ENCODE measurements at places on chromosomes 5 and 9.
A peak's percentile ranks its signal among the peaks of the same experiment; 100 is the strongest.

DNA sequence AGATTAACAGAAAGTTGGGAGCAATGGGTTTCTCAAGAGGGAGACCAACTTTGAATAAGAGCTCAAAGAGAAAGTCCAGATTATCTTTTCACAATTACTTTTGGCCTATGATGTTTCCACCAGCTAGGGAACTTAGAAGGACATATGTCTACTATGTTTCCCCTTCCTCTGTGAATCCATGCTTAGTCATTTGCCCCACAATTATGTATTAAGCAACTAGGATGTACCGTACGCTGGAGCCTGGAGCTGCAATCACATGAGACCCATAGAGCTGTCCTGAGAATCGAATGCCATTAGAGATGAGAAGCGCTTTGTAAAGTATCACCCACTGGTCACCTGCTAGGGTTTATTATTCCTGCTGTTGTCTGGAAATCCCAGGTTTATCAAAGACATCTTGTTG lies 78.8 kb downstream of the PDE6A start:
- DNase-seq: no peak

DNA sequence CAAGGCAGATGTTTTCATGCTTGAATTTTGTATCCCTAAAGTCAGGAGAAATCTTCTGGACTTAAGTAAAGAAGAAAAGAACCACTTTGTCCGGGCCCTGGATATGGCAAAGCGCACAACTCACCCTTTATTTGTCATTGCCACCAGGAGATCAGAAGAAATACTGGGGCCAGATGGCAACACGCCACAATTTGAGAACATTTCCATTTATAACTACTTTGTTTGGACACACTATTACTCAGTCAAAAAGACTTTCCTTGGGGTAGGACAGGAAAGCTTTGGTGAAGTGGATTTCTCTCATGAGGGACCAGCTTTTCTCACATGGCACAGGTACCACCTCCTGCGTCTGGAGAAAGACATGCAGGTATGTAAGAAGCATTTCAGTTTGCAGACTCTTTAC lies 2.3 kb downstream of the TYRP1 start:
- DNase-seq: no peak

DNA sequence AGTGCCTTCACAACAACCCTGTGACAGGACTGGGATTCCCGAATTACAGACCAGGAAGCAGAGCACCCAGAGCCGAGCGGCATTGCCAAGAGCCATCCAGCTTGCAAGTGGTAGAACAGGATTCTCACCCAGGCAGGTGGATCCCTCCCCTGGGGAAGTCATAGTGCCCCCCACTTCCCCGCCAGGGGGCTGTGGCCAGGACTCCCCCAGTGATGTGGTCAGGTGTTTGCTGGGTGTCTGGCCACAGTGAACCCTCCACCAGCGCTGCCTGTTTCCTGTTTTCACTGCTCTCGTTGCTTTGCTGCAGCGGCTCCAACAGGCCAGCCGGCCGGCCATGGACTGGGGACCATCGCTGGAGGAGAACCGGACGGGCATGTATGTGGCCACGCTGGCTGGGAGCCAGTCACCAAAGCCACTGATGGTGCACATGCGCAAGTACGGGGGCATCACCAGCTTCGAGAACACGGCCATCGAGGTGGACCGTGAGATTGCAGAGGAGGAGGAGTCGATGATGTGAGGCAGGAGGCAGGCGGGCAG lies 19.3 kb downstream of the SLC6A7 start:
- no peak for DNase-seq

- no peak for DNase-seq
Measured at GRCh38 chr5:108869066-108869465, 121.4 kb downstream of the FER start.

DNA sequence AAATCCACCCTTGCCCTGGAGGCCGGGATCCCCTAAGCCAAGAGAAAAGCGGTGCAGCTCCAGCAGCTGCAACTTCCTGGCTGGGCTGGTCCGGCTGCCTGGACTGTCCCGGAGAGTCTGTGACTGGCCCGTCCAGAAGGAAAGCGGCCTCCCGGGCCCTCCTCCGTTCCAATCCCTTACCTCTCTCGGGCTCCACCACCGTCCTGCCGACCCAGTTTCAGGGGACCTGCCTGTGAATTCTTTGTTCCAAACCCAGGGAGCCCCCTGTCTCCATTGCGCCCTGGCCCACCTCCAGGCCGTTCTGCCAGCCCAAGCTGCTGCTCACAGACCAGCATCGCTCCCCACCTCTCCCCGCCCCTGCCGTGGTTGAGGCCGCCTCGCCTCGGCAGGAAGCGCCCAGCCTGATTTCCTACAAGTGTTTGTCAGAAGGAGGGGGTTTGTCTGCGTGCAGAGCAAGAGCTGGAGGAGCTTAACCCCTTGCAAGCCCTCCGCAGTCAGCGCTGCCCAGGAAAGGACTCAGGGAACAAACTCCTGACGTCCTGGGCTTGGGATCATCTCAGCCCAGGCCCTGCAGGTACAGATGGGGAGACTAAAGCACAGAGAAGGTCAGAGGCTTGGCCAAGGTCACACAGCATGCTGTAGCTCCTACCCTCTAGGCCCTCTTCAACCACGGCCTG lies at the start of gene AKNA:
Gene AKNA (minus strand): TSS at position 303 of the 677 bp plus-strand sequence. CDS start 6,649 bp downstream, outside the sequence.
- DNase-seq: peak; percentile 74

DNA sequence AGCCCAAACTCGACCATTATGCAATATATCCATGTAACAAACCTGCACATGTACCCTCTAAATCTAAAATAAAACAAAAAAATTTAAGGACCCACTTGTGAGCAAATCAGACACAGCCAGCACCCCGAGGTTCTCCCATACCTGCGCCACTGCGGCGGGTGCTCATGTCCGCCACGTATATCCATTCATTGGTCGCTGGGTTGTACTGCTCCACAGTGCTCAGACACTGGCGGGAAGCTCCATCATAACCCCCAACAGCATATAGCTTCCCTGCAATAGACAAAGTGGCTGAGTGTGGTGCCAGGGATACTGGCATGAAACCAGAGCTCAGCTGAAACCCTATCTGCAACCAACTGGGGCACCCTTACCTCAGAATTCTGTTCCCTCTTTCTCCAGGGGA lies 102.0 kb downstream of the KLHL3 start:
- DNase-seq: no peak

- DNase-seq: no peak
Measured at GRCh38 chr5:131640043-131640856, 5.2 kb upstream of the RAPGEF6 start.

DNA sequence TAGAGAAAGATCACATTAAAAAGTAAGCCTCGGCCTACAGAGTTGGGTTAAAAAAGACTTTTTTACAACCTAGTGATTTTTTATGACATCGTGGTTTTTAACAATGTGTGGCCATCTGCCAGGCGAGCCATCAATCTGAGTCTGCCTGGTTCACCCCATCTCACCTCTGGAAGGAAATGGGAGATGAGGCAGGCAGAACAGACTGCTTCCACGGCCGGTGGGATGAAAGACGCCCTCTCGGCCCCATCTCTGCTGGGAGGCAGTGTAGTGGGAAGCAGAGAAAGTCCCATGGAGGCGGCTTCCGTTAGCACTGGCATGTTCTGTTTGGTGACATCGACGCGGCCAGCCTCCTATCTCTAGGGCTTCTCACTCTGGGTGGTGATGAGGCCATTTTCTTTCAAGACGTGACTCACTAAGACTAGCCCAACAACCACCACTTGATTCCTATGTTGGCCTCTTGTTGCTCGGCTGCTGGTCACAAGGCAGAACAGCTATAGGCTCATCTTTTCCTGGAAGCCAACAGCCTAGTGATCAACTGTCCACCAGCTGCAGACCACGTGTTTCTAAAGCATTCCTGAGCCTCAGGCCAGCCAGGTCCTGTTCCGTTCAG lies 132.4 kb upstream of the OTULINL start:
- DNase-seq: peak; percentile 11

DNA sequence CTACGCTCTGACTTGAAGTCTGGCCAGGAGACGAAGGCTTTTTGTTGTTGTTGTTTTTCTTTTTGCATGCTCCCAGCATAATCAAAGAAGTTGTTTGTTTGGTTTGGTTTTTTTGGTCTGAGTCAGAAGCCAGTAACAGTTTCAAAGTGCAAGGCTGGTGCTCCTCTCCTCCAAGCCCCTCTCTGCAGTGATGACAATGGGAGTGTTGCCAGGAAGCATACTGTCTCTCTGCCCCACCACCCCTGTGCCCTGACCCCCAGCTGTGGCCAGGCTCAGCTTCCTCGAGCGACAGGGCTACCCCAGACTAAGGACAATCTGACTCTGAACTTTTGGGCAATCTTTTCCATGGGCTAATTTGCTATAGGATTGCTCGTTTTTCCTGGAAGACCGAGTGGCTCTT lies 173.8 kb upstream of the PITX1 start:
- DNase-seq: no peak

DNA sequence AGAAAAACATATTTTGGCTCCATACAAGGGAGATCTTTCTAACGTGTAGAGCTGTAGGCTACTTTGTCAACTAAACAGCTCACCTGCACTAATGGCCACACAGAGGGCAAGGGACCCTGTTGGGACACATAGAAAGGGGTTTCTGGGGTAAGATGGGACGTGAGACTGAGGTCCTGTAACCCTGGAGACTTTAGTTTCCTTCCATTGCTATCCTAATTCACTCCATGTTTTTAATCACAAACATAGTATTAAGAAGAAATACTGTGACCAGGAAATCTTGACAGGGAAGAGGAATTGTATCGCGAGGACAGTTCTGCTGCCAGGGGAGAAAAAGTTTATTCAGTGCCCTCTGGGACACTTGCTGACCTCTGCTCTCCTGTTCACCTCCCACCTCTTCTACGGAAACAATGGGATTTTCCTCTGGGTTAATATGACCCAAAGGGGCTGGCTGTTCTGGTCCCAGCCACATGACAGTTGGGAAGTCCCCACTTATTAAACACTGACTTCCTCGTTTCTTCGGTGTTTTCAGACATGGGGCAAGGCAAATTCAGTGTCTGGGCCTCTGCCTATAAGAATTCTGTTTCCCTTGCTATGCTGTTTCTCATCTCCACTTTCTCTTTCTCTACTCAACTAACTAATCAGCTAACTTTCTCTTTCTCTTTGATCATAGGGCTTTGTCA lies 106.9 kb upstream of the SEMA6A start:
- DNase-seq: no peak

DNA sequence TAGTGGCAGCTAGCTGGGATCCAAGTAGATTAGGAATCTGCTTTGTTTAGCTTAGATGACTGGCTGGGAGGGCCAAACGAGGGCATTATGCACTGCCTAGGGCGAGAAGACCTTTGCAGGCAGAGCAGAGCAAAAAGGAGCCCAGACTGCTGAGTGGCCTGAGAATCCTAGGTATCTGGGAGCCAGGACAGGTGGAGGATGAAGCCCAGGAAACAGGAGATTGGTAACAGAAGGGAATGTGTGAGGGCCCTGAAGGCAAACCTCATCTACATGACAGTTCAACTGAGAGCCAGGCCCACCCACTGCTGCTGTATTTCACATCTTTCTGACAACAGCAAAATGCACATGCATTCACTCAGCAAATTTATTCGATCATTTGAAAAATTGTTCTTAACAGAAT lies 192.3 kb downstream of the DTWD2 start:
- no peak for DNase-seq

GRCh38 chr9:16597136-16597535 lies 273.3 kb downstream of the BNC2 start:
- DNase-seq: no peak

DNA sequence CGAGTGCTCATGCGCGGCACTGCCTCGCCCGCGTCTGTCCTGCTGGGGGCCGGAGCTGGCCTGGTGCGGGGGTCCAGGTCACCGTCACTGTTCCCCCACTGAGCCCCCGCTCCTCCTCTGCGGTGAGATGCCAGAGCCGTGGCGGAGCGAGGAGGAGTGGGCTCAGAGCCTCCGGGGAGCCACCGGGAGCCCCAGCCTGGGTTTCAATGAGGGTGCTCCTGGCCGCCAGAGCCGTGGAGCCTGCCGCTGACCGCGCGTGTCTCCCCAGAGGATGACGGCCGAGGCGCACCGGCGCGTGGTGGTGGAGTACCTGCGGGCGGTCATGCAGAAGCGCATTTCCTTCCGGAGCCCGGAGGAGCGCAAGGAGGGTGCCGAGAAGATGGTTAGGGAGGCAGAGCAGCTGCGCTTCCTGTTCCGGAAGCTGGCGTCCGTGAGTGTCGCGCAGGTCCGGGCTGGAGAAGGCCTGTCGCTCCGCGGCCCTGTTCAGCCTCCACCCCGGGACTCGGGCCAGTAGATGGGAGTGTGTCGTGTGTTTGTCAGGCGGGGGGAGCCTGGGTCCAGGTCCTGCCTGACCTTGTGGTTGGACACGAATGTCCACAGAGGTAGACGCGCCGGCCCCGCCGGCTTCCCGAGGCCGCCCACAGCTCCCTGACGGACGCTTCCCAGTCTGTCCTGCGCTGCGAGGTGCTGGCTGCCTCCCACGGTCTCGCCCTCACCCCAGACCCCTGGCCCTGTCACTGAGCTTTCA lies 22.0 kb downstream of the EXOC3 start:
- DNase-seq: no peak

All from DMS79 treated with DMSO at 0.1 percent for 48 hours (cell line).